Stimulated activated CD4-positive, alpha-beta T cell treated with anti-CD3 and anti-CD28 coated beads, Interleukin-1b, Interleukin-23, amount 100 ng/mL, for 4 hours (primary cell): ENCODE measurements at places on chromosomes 12 and 14.

- DNase-seq = no peak
Observed at GRCh38 chr12:33205981-33206380, 233.6 kb downstream of the SYT10 start.

GRCh38 chr14:36671149-36671548, 9.5 kb downstream of the PAX9 start:
- no peak for DNase-seq

- DNase-seq = no peak
Observed at GRCh38 chr14:21322716-21323115, 42.8 kb downstream of the RPGRIP1 start.

GRCh38 chr12:64993461-64993860, 127.6 kb downstream of the WIF1 start:
- no peak for DNase-seq

DNA sequence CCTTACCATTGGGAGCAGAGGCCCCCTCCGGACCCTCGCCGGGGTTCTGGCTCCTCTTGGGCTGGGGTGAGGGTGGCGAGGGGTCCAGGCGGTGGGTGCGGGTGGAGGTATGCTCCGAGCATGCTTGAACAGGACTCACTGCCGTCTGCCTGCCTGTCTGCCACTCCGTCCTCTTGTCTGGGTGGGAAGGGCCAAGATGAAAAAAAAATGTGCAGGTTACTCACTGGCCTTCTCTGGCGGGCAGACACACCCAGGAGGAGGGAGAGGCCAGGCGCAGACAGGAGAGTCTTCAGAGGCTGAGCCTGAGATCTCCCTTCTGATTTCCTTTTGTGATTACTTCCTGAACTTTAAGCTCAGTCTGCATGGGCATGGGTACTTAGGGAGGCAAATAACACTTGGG, 76.1 kb downstream of the STON2 start:
- no peak for DNase-seq

DNA sequence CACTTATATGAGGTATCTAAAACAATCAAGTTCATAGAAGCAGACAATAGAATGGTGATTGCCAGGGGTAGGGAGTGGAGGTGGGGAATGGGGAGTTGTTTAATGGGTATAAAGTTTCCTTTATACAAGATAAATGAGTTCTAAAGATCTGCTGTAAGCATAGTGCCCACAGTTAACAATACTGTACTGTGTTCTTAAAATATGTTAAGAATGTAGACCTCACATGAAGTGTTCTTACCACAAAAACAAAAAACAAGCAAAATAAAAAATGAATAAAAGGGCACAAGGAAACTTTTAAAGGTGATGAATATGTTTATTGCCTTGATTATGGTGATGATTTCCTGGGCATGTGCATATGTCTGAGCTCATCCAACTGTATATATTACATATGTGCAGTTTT, 211.8 kb downstream of the MSRB3 start:
- no peak for DNase-seq

- no peak for DNase-seq
Observed at GRCh38 chr14:74605531-74606223, 6.4 kb downstream of the LTBP2 start.

DNA sequence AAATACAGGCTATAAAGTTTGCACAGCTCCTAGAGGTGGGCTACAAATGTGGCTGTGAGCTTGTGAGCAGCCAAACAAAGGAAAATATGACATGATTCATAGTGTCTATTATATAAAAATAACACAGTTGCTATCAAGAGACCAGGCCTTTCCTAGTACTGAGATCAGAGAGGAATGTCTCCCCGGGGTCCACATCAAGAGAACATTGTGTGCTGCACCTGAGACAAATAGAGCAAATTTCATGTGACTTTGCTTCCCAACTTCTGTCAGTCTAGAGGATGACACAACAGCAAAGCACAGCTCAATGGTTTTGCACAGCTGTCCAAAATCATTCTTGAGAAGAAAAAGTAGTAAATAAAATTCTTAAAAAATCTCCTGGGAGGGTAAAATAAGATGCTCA, 297.5 kb upstream of the PRKD1 start:
- no peak for DNase-seq

DNA sequence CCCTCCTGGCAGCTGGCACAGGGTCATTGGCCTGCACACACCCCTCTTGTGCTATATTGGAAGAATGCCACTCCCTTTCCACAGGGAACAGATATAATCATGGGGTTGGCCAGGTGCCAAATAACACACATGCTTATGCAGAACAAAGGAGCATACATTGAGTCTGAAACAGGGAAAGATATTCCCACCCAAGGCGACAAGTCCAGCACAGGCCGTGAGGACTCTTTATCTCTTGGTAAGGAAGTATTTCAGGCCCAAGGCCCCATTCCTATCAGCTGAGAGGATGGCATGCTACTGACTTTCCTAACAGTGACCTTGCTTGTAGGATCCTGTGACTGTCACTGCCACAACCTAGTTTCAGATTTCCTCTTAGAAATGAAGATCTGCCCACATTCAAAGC, 59.0 kb upstream of the STXBP6 start:
- DNase-seq = no peak

GRCh38 chr14:84074626-84075025, 1455.3 kb upstream of the FLRT2 start:
- no peak for DNase-seq

- DNase-seq = no peak
Observed at GRCh38 chr14:100907240-100907639, 3.7 kb upstream of the RTL1 start.

DNA sequence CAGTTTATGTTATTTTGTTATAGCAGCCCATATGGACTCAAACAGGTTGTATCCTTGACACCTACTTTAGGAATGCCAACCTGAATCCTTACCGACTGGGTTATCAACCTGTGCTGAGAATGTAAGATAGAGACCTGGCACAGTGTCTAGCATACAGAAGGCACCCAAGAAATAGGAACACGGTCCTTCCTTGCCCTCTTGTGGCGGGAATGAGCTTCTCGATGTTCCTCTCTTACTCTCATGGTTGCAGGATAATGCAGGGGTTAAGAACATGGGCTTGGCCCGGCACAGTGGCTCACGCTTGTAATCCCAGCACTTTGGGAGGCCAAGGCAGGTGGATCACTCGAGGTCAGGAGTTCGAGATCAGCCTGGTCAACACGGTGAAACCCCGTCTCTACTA, 6.5 kb downstream of the C12orf43 start:
- DNase-seq = no peak

DNA sequence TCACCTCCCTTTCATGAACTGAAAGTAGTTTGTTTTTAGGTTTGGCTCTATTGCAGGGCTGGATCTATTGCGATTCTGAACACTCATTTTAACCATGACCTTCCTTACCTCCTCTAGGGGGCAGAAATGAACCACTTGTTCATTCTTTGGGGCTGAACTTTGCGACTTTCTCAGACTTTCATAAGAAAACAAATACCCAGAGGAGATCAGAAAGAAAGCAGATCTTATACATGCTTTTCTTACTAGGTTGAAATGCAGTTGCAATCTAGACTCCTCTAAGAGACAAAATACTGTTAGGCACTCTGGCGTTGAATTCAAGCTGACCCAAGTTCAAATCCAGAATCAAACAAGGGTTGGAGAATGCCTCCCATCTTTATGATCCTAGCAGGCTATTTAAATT, 32.6 kb upstream of the PLEKHG3 start:
- no peak for DNase-seq

GRCh38 chr12:71838231-71838630, 1.3 kb upstream of the TBC1D15 start:
- DNase-seq = no peak

GRCh38 chr12:124368421-124369032, 73.6 kb downstream of the RFLNA start:
- no peak for DNase-seq

DNA sequence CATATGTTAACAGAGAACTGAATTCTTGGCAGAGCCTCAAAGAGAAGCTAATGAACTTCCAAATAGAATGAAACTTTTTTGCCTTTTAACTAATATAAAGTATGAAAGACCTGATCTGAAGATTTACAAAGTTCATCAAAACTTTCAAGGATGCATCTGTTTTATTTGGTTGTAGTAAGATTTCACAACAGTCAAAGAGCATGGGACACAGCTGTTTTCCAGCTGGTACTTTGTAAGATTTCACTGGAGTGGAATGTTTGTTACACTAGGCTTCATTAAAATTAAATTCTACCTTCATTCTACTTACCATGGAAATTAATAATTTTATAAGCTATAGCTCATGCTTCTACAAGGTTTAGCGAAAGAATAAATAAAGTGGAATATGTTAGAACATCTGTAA, 351.2 kb downstream of the SLC6A15 start:
- DNase-seq = no peak

- no peak for DNase-seq
Observed at GRCh38 chr14:84657911-84658310, 872.0 kb upstream of the FLRT2 start.

DNA sequence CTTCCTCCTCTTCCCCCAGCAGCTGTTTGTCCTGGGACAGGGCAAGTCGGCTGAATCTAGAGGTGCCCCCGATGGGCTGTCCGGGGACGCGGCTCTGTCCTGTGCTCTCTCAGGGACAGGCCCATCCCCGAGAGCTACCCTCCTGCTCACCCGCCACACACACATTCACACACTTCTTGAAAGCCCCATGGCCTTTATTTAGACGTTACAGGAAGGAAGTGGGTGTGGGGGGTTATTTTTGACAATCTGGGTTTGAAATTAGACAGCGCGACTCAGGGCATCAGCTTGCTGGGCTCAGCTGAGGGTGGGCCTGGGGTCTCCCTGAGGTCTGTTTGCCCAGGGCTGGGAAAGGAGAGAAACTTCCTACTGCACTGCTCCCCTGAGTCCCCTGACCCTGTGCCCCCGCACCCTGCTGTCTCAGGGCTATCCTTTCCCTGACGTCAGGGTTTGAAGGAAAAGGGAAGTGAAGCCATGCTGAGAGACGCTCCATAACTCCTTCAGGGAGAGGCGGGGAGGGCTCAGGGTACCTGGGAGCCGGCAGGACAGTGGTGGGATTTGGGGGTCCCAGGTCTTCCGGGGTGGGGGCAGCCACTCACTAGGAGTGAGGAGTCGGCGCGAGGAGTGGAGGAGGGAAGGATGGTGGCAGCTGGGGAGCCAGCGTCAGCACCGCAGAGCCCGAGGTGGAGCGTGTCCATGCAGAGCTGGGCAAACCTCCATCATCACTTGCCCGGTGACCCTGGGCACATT, 8.1 kb downstream of the PTPN6 start:
- DNase-seq = peak; percentile 69

DNA sequence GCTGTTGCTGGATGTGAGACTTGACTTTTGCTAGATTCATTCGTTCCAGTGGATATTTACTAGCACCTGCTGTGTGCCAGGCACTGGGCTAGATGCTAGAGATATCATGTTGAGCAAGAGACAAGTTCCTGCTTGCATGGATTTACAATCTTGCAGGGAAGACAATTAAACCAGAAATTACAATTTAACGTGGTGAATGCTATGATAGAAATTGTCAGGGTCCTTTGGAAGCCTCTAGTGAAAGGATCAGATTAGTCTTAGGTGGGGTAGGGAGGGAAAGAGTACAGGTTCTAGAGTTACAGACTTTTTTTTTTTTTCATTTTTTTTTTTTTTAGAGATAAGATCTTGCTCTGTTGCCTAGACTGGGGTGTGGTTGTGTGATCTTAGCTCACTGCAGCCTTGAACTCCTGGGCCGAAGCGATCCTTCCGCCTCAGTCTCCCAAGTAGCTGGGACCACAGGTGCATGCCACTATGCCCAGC, 36.7 kb downstream of the SPATS2 start:
- no peak for DNase-seq

DNA sequence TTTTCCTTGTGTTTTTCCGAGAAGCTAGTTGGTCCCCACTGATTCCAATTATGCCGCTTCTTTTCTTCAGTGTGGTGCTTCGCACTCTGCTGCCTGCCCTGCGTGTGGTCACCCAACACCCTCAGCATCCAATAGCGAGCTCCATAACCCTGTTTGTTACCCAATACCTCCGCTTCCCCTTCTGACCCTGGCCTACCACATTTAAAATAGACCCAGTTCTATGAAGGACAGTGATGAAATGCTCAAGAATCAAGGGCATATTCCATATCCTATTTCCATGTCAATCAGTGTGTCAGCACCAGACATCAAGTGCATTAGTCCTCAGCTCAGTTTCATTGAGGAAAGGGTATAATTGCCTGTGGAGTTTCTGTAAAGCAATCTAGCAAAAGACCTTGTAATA, 9.5 kb downstream of the NDRG2 start:
- no peak for DNase-seq

GRCh38 chr12:123232472-123232806, 502 bp downstream of the MPHOSPH9 start:
- DNase-seq = no peak

DNA sequence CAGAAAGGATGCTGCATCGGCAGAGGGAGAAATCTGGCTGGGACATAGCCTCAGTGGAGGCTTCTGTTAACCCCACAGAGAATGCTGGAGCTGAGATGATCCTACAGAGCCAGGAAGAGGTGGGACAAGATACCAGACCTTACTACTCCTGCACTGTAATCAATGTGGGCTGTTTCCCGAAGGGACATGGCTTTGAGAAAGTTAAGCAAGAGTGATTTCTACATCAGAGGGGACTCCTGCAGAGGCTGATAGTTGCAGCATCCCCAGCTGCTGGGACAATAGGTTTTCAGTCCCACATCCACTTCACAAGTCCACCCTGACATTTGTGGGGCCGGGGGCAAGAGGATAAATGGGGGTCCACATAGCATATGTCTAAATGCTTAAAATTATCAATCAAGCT, 22.5 kb upstream of the CMKLR1 start:
- DNase-seq = no peak

GRCh38 chr12:6697584-6698351, 2.8 kb downstream of the PIANP start:
- no peak for DNase-seq

- DNase-seq = no peak
Observed at GRCh38 chr12:125096894-125097293, 31.7 kb downstream of the AACS start.
